ENCODE measurements at places on chromosomes 2 and 18.
A peak's percentile ranks its signal among the peaks of the same experiment; 100 is the strongest.

DNA sequence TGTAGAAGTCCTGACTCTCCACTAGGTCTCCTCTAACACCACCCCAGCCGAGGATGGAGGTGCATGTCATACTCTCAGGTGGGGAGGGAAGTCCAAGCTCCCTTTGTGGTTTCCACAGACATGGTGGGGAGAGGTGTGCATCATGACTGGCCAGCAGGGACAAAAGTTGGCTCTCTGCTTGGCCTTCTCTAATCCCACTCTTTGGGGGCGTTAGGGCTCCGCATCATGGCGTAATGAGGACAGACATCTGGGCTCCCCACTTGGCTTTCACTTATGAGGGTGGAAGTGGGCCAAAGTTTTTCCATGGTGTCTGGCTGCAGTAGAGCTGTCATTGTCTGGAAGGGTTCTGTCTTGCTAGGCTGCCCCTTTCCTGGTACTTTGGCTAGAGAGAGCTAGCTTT lies 80.7 kb upstream of the DAPL1 start:
- ATAC-seq: no peak

DNA sequence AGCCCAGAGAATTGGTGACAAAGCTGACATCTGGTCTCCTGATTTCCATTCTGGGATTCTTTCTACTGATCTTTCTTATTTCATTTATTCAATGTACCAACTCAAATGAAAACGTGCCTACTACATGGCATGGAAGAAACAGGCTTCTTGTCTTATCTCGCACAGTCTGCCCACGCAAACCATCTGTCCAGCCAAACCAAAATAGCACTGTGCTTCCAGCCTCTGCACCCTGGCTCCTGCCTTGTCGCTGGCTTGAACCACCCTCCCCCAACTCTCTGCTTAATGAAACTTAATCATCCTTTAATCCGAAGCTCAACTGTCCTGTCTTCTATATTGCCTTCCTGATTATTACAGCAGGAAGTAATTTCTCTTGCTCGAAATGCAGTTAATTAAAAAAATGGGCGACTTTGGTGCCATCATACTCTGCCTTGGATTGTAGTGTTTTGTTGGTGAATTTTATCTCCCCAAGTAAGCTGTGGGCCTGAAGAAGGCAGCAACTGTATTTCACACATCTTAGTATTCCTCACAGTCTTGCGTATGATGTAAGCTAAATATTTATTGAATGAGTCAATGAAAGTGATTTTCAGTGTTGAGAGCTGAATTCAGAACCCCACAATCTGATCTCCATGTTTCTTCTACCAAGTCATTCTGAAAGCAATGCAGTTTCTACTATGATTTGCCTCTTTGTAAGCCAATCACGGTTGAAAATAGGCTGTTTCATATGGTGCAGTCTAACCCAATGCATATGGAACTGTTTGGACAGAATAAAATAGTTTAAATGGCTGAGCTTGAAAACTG lies 190.8 kb downstream of the TMEM247 start:
- no peak for ATAC-seq

- ATAC-seq: no peak
Observed at GRCh38 chr2:173229086-173229485, 125.6 kb upstream of the CDCA7 start.

DNA sequence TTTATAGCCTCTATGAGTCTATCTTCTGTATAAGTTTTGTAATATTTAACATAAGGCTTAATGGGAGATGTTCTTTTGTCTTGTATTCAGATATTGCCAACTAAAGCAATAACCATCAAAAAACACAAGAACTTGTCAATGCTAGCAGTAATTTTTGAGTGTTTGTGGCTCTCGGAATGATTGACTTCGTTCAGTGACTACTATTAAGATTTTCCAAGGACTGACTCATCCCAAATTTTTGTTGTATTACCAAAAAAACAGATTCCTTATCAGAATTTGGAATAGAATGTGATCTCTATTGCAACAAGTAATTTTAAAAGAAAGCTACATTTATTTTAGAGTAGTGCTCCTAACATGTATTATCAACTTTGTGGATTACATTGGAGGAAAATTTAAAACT lies 8.1 kb downstream of the NABP1 start:
- ATAC-seq: no peak

DNA sequence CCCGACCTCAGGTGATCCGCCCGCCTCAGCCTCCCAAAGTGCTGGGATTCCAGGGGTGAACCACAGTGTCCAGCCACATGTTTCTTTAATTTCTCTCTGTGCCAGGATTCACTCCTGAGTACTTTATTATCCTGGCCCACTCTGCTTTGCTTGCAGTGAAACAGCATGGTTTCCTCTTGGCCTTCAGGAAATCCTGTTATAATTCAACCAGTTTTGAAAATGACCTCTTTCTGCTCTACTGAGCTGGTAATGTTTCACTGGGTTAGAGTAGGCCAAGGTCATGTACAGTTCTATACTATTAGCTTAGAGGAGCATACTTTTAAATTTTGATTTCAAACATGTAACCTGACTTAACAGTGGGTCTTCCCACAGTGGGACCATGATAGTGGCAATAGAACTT lies 90.6 kb upstream of the PELI1 start:
- ATAC-seq: no peak

- ATAC-seq: peak; percentile 27
Observed at GRCh38 chr2:216348756-216349308, 23.5 kb downstream of the MARCHF4 start.

- no peak for ATAC-seq
Observed at GRCh38 chr18:57909620-57910019, 106.5 kb upstream of the ATP8B1 start.

- ATAC-seq: no peak
Observed at GRCh38 chr2:45575881-45576280, 35.2 kb downstream of the SRBD1 start.

DNA sequence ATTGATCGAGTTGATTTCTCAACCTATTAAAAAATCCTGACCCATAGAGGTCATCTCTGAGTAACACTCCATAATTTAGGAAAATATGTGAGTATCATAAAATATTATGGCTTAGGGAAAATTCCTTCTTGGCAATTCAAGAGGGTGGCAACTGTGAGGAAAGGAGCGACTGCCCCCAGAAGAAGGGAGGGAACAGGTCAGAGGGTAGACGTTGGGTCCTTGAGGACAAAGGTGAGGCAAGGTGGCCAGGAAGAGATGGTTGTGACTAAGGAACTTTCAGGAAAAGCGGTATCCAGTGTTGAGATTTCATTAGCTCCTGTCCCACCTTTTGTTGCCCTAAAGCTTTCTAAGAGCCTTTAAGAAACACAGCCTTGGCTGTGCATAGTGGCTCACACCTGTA lies 10.5 kb upstream of the AGAP1 start:
- ATAC-seq: no peak

GRCh38 chr18:24014986-24015638 lies 558 bp downstream of the TTC39C start:
- ATAC-seq: peak; percentile 50

- ATAC-seq: no peak
Observed at GRCh38 chr2:18830962-18831361, 241.6 kb upstream of the NT5C1B start.

- no peak for ATAC-seq
Observed at GRCh38 chr2:168471163-168471475, 15.0 kb downstream of the CERS6 start.

DNA sequence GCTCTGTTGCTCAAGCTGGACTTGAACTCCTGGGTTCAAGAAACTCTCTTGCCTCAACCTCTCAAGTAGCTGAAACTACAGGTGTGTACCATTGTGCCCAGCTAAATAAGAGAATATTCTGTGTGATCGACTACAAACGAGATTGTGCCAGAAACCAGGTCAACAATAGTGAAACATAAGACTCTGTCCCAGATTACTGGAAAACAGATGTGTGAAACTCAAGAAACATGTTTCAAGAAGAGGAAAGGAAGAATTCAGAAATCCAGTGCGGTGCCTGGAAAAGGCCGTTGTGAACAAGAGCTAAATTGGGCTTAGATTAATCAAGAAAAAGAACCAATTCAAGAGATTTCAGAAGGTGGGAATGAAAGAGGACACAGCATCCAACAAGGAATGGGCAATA lies 23.4 kb upstream of the STAT1 start:
- ATAC-seq: no peak

DNA sequence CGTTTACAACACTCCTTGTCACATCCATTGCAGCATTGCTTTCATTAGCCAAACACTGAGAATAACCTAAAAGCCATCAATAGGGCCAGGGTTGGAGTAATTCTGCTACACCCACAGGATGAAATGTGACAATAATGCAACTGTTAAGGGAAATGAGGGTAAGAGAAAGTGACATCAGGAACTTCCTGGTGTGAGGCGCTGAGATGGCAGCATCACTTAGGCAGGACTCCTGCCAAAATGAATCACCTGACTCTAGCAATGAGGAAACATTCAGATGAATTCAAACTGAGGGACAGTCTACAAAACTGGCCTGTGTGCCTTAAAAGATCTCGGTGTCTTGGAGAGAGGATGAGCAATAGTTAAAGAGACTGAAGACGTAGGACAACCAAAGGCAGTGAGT lies 115.6 kb upstream of the AGAP1 start:
- ATAC-seq: no peak

GRCh38 chr2:235937087-235937486 lies 231.1 kb downstream of the GBX2 start:
- no peak for ATAC-seq

- ATAC-seq: peak; percentile 100
Observed at GRCh38 chr2:198296665-198297308, 492.4 kb downstream of the PLCL1 start.

DNA sequence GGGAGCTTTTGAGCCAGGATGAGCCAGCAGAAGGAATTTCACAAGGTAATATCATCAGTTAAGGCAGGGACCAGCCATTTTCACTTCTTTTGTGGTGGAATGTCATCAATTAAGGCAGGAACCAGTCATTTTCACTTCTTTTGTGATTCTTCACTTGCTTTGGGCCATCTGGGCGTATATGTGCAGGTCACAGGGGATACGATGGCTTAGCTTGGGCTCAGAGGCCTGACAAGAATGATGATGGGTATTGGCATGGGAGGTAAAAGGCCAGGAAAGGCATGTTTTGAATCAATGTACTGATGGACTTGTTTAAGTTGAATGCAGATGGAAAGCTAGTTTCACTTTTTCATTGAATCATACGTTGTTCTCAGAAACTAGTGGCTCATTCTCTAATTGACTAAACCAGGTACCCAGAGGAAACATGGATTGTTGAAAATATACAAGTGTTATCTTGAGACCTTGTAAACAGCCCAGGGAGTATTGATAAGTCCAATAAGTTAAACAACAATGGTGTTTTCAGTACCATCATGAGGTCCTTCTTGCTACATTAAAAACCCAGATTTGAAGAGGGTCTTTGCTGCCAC lies 1672.5 kb upstream of the DDX18 start:
- no peak for ATAC-seq

- ATAC-seq: no peak
Observed at GRCh38 chr18:12334863-12335262, 26.8 kb downstream of the TUBB6 start.

DNA sequence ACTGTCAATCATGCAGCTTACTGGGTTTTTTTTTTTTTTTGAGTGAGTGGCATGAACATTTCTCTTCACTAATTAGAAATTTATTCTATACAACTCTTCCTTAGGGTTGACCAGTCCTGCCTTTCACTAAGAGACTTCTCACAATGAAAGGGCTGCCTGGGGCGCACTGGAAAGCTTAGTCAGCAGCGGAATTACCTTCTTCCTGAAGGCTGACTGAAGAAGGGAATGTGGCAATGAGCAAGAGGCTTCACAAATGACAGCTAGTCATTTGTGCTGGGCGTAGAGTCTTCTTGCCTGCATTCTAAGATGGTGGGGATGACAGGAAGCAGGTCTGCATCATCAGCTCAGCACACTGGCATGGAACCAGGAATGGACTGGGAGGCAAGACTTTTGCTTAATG lies 15.6 kb upstream of the SCN3A start:
- ATAC-seq: no peak

DNA sequence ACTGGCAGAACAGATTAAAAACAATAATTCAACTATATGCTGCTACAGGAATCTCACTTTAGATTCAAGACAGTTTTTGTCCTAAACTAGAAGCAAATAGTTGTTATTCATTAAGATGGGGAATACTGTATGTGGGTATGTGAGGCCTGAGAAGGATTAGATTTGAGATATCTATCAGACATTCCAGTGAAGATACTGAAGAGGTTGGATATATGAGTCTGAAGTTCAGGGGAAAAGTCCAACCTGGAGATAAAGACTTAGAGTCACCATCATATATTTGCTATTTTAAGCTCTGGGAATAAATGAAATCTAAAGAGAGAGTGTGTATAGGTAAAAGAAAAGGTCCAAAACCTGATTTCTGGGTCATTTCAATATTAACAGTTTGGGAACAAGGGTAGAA lies 96.2 kb upstream of the RBBP8 start:
- no peak for ATAC-seq

- no peak for ATAC-seq
Observed at GRCh38 chr18:36813824-36814223, 15.0 kb downstream of the TPGS2 start.

GRCh38 chr2:2588777-2589176 lies 257.7 kb upstream of the MYT1L start:
- no peak for ATAC-seq

DNA sequence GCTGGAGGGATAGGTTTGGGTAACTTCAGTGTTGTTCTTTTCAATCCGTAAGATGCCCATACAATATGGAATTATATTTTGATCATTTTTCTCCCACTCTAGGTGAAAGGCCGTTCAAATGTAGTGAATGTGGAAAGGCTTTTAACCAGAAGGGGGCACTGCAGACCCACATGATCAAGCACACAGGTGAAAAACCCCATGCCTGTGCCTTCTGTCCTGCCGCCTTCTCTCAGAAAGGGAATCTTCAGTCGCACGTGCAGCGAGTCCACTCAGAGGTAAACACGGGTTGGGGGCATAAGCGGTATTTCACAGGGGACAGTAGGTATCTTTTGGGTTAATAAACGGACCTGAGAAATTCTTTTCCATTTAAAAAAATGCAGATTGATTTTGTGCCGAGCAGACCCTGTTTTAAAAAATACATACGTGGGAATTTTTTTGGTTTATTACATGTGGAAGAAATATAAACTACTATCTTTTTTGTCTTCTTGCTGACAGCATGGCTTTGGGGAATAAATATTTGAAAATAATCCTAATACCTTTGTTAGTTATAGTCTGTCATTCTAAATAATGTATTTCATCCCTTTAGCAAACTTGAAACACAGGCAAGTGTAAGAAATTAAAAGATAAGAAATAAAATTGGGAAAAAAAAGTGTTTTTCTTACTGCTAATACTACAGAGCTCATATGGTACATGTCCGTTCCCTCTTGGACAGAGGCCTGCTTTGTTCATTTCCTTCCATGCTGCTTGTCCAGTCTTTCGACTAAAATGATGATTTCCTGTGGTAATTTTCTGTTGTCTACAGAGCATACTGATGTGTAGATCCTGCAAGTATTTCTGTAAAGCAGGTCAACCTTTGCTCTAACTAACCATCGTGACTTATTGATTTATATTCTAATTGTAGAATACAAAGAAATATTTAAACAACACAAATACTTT lies 53.3 kb downstream of the ZNF236 start:
- no peak for ATAC-seq

DNA sequence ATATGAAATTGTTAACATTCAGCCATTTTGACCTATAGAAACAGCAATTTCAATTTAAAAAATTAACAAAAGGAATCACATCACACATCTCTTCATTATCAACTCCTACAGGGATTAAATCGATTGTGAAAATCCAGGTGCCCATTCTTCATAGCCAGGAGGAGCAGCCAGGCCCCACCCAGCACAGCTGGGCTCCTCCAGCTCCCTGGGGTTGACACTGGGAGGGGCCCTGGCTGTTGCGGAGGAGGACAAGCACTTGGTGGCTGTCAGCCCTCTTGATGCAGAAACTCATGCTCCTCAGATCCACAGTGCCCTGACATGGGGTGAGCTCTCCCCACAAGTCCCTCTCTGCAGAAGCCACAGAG lies 99.8 kb downstream of the FAM210A start:
- ATAC-seq: no peak
